ENCODE measurements at places on chromosomes 7 and 10.
A peak's percentile ranks its signal among the peaks of the same experiment; 100 is the strongest.

- DNase-seq: no peak
These were observed 38.4 kb upstream of the LRRC4 start for GRCh38 chr7:128069373-128070364.

GRCh38 chr7:80708123-80708522, 69.7 kb downstream of the CD36 start:
- DNase-seq: no peak

DNA sequence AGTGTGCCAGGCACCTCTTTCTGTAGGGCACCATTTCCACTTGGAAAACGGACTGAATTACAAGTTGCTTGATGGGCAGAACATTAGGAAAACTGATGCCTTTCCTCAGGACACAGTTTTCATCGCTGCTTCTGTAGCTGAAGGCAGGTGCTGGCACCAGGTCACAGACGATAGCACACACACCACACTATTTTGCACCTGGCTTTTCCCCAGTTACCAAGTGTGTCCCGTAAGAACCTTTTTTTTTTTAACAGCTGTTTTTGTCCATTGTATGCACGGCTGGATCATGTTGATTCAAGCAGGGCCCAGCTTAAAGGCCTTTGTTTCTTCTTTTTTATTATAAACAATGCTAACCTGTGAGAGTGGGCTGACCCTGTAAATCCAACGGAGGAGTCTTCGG, 1.3 kb upstream of the GET4 start:
- DNase-seq: no peak

- no peak for DNase-seq
These were observed 76.5 kb downstream of the IMMP2L start for GRCh38 chr7:111485701-111486380.

DNA sequence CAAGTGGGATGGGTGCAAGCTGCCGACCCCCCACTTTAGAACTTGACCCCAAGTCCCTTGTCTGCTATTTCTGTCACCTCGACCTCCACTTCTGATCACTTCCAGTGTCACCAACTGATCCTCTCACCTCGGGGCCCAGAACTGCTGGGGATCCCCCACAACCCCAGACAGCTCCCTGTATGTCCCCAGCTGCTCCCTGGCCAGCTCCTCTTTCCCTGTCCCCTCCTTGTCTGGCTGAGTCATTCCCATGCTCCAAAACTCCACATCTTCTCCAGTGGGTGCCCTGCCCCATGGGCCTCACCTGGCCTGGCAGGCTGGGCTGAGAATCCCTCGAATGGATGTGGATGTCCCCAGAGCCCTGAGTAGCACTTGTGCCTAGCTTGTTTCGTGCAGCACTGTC, 154.3 kb upstream of the PCBD1 start:
- no peak for DNase-seq

- peak; percentile 8 for DNase-seq
These were observed 203.5 kb downstream of the USP6NL start for GRCh38 chr10:11407939-11408338.

DNA sequence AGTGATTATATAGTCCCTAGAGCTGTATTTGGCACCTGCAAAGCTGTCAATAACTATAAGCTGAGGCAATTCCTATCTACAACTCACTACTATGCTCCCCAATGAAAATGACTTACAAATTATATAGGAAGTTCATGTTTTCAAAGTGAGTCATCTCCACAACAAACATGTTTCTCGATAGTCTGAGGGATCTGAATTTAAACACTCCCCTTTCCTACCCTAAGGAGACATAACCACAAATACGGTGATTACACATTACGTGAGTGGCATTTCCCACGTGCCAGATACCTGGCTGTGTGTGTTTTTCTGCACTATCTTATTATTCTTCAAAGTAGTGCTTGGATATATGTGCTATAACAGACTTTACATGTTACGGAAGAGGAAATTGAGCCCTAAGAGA, 122.5 kb upstream of the C1QL3 start:
- no peak for DNase-seq

GRCh38 chr7:34991938-34992840, 45.1 kb downstream of the DPY19L1 start:
- DNase-seq: peak; percentile 48

DNA sequence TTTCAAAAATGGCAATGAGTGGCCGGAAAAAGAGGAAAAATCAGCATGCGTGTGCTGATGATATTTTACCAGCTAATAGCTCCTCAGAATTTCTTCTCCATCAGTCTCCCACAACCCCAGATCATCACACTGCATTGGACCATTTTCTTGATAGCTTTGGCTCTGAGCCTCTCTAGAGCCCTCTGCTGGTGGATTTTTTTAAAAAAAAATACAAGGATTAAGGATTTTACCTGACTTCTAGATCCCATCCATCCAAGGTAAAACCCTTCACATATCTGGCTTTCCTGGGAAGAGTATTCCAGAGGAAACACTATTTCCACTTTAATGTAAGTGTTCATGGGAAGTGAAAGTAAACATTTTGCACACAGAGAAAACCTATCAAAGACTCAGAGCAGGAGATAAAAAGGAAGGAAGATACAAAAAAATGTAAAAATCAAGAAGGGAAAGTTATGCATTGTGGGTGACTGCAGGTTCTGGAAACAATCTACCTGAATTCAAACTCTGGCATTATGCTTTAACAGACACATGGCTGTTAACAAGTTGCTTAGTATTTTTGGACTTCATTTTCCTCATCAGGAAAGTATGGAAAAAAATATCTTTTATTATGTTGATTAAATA, 380.9 kb downstream of the LRRTM3 start:
- no peak for DNase-seq

GRCh38 chr7:80175744-80176143, 41.1 kb downstream of the GNAI1 start:
- DNase-seq: no peak

DNA sequence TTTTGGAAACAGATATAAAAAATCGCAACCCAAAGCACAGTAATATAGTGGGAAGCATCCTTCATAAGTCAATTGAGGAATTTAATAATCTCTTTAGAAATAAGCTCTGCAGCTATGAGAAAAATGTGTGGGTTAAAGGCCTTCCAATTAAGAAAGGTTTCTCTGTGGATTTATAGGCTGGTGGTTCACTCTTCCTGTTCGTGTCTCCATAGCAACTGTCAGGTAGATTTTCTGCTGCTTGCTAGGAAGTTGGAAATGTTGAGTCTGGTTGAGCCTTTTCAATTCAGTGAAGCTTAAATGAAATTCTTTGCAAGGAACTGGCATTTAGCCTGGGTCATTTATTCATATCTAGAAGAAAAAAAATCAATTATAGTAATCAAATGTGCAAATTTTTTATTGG, 652.8 kb upstream of the CELF2 start:
- no peak for DNase-seq

DNA sequence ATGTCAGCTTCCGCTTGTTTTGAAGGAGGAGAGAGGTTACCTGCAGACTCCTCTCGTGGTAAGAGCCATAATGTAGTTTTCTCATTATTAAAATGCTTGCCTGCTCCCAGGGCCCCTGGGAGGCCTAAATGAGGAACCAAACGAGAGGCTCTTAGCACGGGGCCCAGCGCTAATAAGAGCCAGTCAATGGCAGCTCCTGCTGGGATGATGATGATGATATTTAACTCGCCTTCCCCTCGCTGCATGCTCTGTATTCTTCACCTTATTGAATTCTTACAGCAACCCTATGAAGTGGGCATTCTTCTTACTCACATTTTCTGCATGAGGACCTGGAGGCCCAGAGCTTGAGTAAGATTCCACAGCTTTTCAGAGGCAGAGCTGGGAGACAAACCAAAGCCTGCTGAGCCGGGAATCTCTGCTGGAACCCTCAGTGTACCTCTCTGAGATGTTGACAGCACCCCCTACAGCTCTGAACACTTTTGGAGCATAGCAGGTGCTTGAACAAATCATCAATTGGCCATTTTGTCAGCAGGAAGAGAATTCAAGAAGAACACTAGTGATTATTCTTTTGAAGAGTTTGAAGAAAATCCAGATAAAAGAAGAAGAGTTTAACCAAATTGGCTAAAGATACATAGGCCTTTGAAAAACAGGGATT, 93.1 kb upstream of the HABP2 start:
- no peak for DNase-seq

DNA sequence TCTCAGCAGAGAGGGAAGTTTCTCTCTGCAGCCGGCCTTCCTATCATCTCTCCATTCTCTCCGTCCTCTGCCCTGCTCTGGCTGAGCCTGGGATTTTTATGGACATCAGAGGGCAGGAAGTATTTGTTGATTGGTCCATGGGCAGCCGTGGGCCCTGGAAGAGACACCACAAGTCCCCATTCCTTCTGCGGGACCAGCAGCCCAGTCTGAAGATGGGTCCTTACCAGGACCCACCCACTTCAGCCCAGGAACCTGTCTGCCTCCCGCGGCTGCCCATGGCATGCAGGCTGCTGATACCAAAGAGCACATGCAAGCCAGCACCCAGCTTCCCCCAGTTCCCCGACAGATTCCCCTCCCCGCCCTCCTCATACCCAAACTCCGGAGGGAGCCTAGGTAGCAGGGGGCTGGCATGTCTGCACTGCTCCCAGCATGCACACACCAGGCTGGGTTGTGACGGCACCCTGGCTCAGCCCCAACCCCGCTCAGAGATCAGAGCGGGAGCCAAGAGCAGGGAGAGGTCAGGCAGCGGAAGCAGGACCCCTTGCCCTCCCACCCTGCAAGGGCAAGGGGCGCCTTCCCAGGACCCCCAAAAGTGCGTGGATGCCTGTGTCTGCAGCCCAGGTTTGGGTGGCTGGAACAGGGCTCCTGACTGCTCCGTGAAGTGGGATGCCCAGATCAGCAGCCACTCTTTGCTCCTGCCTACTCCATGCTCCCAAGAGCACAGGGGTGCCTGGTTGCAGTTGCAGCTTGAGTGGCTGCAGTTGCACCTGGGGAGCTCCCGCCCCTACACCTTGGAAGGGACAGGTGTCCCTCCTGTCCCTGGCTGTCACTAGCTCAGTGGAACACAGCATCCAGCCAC, 538.6 kb upstream of the POT1 start:
- DNase-seq: no peak

DNA sequence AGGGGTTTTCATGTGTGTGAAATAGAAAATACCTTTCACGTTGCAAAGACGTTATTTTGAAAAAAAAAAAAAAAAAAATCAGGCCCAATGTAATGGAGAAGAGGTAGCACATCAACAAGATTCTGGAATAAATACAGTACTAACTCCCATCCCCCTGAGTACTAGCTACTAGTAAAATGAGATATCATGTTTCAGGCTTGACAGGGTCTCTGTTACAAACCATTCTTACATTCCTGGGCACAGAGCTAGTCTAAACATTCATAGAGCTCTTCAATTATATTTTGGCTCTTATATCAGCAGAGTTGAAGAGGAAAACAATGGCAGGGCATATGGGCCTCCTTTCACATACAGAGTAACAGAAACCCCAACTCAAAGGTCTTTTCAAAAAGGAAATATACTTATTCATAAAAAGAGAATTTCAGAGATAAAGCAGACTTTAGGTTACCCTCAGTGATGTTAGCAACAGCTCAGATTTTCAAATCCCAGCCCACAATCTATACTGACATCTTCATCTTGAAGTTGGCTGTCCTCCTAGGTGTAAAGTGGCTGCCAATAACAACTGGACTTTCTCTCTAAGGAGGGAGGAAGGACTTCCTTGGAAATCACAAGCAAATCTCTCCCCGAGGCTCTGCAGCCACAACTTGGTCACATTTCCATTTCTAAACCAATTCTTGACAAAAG, 18.6 kb downstream of the C7orf33 start:
- no peak for DNase-seq

GRCh38 chr7:153100691-153101237, 341.2 kb downstream of the ACTR3B start:
- no peak for DNase-seq

GRCh38 chr7:110358028-110358427, 732.9 kb upstream of the LRRN3 start:
- no peak for DNase-seq

GRCh38 chr10:4194231-4194630, 409.2 kb upstream of the KLF6 start:
- DNase-seq: no peak

DNA sequence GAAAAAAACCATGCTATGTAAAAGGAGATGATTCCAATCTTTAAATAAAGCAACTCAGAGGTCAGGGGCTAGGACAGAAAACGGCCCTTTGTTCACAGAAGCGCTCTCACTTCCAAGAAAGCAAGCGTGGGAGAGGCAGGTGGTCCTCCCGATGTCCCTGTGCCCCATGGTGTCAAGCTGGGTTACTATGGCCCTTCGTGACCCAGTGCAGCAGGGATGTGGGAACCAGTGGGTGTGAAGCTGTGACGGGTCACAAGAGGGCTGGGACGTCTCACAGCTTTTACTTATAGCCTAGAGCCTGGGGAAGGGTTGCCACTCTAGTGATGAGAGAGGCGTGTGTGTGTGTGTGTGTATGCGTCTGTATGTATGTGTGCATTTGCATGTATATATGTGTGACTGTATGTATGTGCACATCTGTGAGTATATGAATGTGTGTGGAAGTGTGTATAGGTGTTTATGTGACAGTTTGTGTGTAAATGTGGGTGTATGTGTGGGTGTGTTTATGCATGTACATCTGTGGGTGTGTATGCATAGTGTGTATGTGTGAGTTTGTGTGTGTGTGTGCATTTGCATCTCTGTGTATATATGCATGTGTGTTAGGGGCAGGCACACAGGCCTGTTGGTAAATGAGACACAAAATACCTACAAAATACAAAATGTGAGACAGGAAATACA, 25.2 kb downstream of the HTRA1 start:
- no peak for DNase-seq

DNA sequence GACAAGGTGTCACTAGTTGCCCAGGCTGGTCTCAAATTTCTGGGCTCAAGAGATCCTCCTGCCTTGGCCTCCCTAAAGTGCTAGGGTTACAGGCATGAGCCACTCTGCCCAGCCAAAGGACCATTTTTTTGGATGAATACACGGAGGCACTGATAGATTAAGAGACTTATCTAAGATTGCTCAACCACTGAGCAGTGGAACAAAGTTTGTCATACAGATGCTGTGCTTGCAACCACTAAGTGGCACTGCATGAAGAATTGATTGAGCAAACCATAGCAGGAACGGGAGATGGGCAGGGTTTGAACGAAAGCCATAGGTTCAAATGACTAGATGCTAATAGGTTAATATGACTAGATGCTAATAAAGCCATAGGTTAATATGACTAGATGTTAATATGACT, 61.1 kb downstream of the EBLN1 start:
- no peak for DNase-seq

- no peak for DNase-seq
These were observed 407.7 kb downstream of the SH2D4B start for GRCh38 chr10:80945264-80945880.

DNA sequence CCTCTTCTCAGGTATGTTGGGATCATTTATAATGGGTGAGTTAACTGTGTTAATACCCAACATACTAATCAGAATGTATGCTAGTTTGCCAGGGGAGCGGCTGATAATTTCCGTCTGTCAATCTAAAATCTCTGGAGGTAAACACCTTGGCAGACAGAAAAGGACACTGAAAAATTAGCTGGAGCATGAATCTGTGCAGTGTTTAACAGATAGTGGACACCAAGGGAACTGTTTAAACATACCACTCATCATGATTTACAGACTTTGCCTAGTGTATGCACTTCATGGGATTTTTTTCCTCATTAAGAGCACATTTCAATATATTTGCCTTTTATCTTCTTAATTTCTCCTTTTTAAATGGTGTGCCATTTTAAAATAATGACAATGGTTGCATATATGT, 68.2 kb downstream of the SLC13A1 start:
- no peak for DNase-seq

GRCh38 chr7:142380069-142380468, 122.2 kb upstream of the PRSS58 start:
- no peak for DNase-seq

Data from effector memory CD8-positive, alpha-beta T cell (primary cell).